ENCODE measurements at places on chromosomes 13 and 19.

- DNase-seq: peak; percentile 68
Observed at GRCh38 chr13:47033216-47033615, 136.4 kb upstream of the HTR2A start.

DNA sequence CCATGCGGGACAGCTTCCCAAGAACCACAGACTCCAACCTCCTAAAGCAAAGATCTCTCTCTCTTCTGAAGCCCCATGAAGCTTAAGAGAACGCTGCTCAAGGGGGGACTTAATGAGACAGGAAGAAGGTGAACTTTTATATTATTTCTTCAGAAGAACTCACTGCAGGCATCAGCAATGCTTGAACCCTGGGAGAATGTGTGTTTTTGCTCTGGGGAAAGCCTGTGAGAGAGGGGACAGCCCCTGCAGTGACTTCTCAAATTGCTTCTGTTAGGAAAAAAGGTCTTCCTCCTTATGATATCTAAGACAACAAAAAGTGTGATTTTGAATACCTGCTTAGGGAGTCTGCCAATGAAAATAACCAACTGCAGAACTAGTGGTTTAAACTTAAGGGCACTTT, 23.0 kb downstream of the GJA3 start:
- no peak for DNase-seq

DNA sequence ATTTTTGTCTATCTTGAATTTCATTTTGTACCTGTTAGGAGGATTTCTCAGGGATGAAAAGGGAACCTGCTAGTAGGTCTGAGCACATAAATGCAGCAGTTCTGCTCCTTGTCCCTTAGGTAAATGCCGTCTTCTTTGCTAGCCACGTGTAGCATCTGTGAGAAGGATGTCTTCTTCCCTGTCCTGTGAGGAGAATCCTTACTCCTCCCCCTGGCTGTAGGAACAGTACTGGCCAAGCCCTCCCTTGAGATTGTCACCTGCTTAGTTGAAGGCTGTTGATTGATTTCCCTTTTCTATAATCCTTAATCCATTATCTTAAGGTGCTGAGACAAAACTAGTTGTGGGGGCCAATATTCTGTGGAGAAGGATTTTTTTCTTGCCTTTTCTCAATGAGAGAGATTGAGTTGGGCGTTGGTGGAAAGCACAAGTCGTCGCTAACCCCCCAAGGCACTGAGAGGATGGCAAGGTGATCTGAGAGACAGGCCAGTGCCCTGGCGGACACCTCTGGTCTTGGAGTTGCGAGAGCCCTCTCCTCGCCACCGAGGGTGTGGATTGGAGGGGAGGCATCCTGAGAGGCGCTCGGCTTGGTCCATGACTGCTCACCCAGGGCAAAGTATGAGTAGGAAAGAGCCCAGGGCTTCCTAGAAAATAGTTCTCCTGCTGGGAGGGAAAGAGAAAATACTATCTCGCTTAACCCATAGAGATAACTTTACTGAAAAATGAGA, 216.7 kb downstream of the ATP8A2 start:
- no peak for DNase-seq

DNA sequence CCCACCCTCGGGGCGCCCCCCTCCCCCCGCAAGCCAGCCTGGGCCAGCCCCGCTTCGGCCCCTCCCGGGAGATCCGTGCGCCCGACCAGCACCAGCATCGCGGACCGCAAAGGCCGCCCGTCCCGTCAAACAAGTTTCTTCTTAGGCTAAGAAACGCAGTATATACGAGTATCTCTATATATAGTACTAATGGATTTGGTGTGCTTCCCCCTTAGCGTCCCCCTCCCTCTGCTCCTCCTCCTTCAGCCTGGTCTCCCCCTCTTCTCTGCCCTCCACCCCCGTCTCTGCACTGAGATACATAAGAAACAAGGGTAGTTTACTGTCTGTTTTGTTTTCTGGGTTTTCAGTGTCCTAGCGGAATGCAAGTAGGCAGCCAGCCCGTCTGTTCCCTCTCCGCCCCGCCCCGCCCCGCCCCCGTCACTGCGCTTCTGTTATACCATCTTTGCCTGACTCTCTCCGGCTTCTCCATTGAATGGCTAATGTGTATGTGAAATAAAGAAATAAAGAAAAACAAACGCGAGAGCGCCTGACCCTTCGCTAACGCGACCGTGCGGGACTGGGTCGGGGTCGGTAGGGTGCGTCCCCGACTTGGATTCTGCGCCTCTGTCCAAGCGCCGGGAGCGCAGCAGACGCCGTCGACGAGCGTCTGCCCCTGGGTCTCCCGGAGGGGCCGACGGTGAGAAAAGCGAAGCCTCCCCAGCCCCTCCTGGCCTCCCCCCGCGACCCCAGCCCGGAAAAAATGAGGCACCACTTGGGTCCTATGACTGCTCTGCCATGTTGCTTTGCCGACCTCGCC, 4.2 kb downstream of the LYL1 start:
- DNase-seq: peak; percentile 72

DNA sequence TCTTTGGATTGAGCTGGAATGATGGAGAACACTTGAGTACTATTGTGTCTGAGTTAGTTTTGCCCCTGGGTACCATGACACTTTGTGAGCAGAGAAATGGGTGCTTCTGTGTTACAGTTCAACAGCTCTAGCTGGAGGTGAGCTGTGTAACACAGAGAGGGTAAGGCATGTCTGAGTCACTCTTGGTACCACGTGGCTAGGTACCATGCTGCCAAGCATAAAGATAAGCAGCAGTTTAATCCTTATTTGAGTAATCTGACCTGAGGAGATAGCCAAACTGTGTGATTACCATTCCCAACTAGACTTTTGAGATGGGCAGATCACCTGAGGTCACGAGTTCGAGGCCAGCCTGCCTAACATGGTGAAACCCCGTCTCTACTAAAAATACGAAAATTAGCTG, 122.0 kb downstream of the OLFM4 start:
- no peak for DNase-seq

DNA sequence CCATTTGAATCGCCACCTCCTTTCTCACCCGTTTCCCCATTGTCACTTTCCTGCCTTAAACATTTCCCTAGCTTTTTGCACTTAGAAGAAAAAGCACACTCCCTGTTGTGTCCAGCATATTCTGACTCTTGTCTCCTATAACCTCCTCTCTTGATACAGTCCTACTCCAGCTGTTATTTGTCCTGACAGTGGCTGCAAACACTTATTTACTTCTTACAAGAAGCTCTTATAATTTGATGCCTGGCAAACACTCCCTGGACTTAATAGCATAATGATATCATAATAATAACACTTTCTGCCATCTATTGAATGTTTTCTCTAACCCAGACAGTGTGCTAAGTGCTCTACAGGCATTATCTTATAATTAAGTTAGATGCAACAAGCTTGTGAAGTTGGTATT, 76.6 kb downstream of the DGKH start:
- DNase-seq: no peak

DNA sequence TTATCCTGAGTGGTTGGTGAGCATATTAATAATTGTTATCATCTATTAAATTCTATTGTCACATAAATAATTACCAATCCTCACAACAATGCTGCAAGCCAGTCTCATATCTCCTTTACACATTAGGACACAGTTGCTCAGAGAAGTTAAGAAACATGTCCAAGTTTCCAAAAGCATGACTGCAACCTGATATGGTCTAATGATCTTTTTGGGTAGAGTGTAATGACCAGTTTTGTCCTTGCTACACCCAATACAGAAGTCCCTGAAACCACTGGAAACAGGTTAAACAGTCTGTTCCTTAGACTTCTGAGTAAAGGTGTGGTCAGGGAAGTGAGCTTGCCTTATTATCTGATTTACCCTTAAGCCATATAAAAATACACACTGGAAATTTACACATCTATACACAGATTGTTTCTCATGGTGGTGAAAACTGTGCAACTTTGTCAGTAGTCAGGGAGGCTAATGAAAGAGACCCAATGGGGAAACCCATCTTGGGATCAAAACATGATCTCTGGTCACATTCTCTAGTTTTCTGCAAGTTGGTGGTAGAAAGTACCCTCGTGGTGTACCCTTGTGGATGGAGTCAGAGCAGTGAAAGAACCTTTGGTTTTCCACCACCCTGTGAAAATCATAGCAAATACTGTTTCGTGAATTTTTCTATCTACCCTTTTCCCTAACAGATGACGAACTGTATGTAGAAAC, 146.0 kb upstream of the KLF12 start:
- DNase-seq: no peak

- peak; percentile 90 for DNase-seq
Observed at GRCh38 chr19:48400018-48400742, 6.7 kb downstream of the GRIN2D start.

DNA sequence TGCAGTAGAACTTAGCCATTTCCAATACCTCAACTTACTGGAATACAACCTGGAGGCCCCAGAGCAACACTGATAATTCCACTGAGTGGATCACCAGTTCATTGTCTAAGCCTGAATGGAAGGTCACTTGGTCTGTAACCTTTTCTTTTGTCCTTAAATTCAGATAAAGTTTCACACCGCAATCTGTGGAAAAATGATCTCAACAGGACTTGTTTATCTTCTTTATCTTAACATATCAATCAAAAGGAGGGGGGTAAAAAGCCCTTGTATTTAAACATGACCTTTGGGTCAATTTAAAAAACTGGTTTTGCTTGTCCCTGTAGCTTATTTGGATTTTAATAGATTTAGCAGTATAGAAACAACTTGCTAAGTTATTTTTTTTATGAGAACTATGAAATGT, 21.6 kb downstream of the SAE1 start:
- no peak for DNase-seq

GRCh38 chr13:76725211-76725610, 161.0 kb downstream of the KCTD12 start:
- DNase-seq: peak; percentile 66

DNA sequence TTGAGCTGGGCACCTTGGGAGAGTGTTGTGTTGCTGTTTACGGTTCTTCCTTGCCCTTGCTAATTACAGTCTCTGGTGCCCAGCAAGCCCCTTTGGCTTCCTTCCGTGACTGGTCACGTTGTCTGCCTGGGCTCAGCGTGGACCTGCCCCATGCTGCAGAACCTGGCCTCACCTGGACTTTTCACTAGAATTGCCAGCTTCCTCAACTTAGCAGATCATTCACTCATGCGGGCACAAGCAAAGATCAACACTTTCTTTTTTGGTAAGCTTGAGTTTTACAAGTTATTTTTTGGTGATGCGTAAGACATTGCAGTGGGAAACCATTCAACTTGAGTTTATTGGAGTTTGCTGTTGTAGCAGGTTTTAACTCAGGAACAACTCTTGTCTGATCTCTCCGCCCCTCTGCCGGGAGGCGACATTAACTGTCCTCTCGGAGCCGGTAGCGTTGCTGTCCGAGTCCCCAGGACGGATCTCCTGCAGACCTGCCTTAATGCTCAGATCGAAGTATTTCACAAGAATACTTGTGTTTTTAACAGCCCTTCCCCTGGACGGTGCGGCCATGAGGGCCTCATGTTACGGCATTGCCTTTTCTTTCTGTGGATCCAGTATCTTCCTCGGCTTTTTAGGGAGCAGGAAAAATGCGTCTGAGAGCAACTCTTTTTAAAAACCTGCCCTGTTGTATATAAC, 15.7 kb upstream of the TEX29 start:
- DNase-seq: no peak

- DNase-seq: no peak
Observed at GRCh38 chr13:27064252-27064995, 107.2 kb downstream of the USP12 start.

- no peak for DNase-seq
Observed at GRCh38 chr19:44596428-44597130, 16.8 kb upstream of the IGSF23 start.

GRCh38 chr19:50380751-50381151, 3.4 kb upstream of the POLD1 start:
- no peak for DNase-seq

- DNase-seq: peak; percentile 96
Observed at GRCh38 chr13:110301606-110302553, 5.1 kb downstream of the COL4A1 start.

DNA sequence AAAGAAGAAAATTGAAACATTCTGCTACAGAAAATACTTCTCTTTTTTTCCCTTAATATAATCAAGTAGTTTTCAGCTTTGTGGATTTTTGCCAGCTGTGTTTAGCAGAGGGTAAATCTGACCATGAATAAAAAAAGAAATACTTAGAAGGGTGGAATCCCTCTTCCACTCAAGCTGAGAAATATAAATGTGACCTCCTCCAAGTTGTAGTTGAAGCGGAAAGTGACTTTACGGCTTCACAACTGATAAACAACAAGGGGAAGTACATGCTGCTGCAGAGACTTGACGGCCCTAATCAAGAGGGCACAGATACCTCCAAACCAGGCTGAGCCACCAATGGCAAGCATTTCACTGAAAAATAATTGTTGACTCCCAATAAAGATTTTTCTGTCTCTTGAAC, 785.0 kb downstream of the SLITRK5 start:
- DNase-seq: no peak

- DNase-seq: peak; percentile 67
Observed at GRCh38 chr13:21670883-21671619, at the start of gene FGF9. Gene FGF9 (plus strand): TSS chr13:21671073. CDS start chr13:21671913, 840 bp downstream.

- peak; percentile 88 for DNase-seq
Observed at GRCh38 chr19:45506989-45507871, at the start of gene VASP. Gene VASP (plus strand): TSS chr19:45507479. CDS start chr19:45507772, 293 bp downstream.

- DNase-seq: no peak
Observed at GRCh38 chr19:39247701-39248664, 673 bp downstream of the IFNL4 start.

DNA sequence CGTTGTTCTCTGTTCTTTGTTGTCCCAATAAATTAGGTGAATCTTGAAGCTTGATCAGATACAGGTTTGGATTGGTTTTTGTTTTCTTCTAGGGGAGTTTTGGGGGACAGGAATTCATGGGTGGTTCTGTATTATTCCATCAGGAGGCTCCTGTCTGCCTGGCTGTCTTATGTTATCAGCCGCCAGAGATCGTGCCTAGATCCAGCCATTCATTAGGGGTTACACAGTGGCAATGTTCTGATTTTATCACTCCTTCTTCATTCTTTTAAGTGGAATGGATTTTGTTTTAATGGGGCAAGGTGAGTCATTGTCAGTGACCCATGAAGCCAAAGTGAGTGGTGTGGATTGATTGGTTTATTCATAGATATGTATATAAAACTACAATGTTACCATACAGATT, 71.9 kb downstream of the CHST8 start:
- DNase-seq: no peak

DNA sequence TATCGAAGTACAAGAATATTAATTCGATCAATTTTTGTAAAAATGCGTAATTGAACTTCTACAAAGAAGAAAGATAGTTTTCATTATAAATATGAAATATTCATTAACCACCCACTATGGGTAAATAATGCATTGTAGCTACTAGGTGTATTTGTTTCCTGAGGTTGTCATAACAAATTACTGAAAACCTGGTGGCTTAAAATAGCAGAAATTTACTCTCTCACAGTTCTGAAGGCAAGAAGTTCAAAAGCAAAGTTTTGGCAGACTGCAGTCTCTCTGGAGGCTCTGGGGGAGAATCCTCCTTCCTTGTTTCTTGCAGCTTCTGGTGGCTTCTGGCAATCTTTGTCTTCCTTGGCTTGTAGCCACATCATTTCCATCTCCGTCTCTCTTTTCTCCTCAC, 99.2 kb upstream of the MIR17HG start:
- DNase-seq: no peak

GRCh38 chr19:47381653-47382279, 32.7 kb downstream of the DHX34 start:
- DNase-seq: no peak

- DNase-seq: peak; percentile 9
Observed at GRCh38 chr13:33794576-33794975, 23.4 kb upstream of the RFC3 start.

- no peak for DNase-seq
Observed at GRCh38 chr13:106609116-106609515, 41.2 kb upstream of the ARGLU1 start.

- no peak for DNase-seq
Observed at GRCh38 chr19:2815923-2816322, 3.7 kb upstream of the ZNF554 start.

- peak; percentile 90 for DNase-seq
Observed at GRCh38 chr19:47226426-47227351, 4.3 kb downstream of the BBC3 start.

GRCh38 chr13:77328819-77329132, 1.9 kb upstream of the MYCBP2 start:
- no peak for DNase-seq
